ENCODE measurements at places on chromosomes 13 and 19.

DNA sequence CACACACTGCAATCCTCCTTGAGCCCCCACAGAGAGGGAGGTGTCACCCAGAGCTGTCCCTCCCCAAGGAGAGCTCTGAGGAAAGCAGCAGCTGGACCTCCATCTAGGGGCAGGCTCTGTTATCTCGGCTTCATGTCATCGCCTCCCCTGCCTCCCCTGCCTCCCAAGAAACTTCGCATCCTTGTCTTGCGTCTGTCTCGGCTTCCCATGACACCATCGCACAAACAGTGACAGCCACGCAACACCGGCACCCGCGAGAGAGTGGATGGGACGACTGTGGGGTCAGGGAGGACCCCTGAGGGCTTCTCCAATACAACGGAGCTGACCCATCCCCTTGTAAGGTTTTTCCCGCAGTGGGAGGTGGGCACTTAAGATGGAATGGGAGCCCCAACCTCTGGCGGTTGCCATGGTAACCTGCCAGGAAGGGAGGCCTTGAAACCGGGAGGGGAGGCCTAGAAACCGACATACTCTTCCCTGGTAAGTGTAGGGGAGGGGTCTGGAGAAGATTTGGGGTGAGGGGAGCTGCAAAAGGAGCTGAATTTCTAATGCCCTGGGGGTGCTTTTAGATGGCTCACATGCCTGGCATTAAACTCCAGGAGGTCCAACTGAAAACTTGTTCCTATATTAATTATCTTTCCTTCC is 16.3 kb downstream of the TLE2 start:
- DNase-seq: no peak

GRCh38 chr13:44117351-44117750 is 237.6 kb downstream of the LACC1 start:
- DNase-seq: no peak

- DNase-seq: no peak
Observed at GRCh38 chr19:35294859-35295791, 3.2 kb downstream of the MAG start.

DNA sequence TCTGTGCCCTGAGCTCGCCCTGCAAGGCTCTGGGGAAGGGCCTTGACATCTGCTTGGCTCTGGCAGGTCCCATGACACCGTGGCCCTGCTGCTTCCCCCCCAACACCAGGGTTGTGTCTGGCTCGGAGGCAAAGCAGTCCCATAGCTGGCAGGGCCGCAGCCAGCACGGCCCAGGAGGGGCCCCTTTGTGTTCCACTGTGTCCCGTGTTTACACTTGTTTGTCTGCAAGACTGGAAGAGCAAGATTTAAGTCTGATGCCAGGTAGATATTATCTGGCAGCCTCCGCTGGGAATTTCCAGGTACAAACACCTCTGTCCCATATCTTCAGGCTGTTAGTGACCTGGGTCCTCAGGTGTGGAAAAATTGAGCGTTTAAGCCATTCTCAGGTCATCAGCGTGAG is 44.3 kb downstream of the MCF2L start:
- DNase-seq: no peak

GRCh38 chr19:31470229-31470939 is 121.1 kb upstream of the TSHZ3 start:
- no peak for DNase-seq

- DNase-seq: no peak
Observed at GRCh38 chr19:32581705-32582179, 752 bp downstream of the PDCD5 start.

GRCh38 chr19:29704562-29705558 is 10.2 kb downstream of the C19orf12 start:
- DNase-seq: no peak

DNA sequence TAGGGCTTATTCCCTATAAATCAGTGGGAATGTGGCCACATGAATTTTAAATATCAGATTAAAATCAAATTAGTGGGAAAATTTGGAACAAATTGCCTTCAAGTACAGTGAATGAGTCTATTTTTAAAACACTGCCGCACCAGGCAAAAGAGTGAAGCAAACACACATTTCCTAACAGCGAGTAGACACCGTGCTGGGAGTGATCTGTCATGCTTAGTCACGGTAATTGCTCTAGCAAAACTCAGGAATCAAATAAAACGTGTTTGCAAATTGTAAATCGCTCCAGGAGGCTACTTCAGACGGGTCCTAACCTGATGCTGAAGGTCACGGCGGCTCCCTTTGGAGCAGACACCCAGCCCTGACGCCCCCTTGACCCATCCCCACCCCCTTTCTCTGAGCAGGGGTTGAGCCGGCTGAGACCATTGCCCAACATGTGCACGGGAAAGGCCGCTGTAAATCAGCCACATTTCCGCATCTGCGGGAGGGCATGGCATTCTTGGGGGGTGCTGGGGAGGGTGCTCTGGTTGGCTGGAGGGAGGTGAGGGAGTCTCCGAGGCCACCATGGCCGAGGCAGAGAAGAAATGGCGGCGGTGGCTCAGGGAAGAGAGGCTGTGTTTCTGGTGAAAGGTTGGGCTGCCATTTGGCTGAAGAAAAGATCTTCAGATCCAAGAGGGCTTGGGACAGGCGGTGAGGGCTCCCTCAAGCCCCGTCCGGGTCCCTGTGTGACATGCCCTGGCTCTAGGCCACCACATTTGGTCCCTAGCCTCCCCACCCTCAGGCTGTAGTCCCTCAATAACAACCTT is 8.9 kb downstream of the CEBPA start:
- no peak for DNase-seq

DNA sequence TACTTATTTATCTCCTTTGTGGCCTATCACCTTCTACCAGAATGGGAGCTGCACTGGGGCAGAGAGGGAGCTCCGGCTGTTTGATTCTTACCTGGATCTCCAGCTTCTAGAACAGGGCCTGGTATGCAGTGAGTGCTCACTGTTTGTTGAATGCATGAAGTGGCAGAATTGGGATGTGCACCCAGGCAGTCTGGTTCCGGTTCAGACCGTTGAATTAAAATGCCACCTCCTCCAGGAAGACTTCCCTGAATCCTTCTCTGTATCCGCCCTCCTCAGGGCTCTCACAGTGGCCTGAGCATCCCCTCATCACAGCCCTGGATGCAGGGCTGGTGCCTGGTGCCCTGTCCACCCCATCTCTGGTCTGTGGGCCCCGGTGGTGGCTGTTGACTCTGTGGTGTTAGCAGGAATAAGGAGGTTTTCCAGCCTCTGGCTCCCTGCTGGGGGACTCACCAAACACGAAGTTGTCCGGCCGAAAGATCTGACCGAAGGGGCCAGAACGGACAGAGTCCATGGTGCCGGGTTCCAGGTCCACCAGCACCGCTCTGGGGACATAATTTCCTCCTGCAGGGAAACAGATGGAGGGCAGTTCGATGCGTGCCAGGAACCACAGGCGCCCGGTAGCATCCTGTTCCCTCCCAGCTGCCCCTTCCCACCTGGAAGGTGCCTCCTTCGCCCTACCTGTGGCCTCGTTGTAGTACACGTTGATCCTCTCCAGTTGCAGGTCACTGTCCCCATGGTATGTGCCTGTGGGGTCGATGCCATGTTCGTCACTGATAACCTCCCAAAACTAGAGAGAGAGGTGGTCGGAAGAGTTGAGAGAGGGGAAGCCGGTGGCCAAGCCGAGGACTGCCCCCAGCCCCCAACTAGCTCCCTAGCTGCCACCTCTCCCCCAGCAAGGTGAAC is 1.0 kb downstream of the TUBB4A start:
- no peak for DNase-seq

GRCh38 chr19:34254698-34255432 is 511 bp downstream of the GARRE1 start:
- peak; percentile 52 for DNase-seq

- DNase-seq: no peak
Observed at GRCh38 chr13:53198736-53199135, 170.1 kb downstream of the OLFM4 start.

GRCh38 chr13:112740502-112741131 is 50.8 kb downstream of the ATP11A start:
- DNase-seq: no peak

DNA sequence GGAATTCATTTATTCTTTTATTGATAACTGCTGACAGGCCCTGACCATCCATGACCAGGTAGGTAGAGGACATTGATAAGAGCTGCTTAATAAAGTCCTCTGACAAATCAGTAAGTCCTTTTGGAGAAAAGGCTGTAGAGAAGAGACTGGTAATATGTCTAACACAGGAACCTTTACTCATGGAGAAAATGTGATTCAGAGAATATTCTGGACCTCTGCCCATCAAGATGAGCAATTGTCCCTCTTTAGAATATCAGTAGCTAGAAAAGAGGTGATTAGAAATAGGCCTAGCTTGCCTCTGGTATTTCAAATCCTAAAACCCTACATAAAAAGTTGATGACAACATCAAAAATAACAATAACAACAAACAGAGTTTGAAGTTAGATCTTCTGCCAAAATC is 642.3 kb downstream of the TBC1D4 start:
- no peak for DNase-seq

DNA sequence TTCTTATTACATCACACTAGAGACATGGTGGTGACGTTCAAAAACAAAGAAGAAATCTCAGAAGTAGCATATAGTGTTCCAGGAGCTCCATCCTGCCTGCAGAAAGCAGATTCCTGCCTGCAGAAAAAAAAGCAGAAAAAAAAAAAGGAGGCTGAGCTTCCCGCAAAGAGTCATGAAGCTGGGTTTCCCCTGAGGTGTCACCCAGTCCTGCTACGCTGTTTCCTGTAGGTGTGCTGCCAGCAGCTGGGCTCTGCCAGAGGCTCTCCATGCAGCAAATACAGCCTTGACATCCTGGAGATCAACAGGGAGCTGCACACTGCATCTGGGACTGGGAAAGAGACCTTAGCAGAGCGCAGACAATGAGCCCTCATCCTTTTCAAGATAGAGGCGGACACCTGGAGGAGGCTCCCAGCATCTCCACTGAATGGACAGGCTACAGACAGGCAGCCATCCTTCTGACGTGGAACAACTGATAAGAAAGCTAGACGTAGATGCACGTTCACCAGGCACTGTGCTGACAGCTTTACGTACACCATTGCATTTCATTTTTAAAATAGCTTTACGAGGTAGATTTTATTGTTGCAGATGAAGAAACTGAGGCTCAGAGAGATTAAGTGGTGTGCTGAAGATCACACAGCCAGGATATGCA is 350.9 kb downstream of the FOXO1 start:
- peak; percentile 61 for DNase-seq

- peak; percentile 67 for DNase-seq
Observed at GRCh38 chr13:40613192-40613818, 53.1 kb downstream of the FOXO1 start.

DNA sequence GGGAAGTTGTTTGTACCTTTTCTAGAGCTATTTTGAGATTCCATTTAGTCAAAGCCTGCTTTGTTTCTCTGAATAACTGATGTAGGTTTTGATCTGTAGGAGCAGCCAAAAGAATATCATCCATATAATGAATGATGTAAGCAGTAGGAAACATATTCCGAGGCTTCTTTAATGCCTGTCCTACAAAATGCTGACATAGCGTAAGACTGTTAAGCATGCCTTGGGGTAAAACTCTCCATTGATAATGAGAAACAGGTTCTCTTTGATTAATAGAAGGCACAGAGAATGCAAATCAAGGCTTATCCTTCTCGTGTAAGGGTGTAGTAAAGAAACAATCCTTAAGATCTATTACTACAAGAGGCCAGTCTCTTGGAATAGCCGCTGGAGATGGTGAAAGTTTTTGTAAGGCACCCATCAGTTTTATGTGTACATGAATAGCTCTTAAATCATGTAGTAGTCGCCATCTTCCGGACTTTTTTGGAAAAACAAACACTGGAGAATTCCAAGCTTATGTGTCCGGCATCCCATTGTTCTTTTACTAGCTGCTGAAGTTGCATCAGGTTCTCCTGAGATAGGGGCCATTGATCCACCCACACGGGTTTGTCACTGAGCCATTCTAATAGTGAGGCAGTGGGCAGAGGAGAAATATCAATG is 13.5 kb downstream of the FPR3 start:
- no peak for DNase-seq

DNA sequence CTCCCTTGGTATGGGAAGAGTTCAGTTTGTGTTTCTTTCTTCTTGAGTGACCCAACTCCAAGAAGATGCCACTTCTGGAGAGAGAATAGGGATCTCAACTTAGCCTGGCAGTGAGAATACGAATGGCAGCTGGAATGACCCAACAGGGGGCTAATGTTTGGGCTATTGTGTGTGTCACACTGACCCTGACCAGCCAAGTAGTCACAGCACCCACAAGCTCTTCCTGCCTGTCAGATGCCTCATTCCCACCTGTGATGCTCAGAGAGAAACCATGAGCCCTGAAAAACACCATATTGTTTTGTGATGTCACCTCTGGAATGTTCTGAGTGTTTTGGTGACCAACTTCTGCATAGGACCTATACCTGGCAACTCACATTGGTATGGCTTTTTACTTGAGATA is at the start of gene CBY2:
Gene CBY2, plus strand, starts transcription at position 233 of the 400 bp plus-strand sequence. Its CDS starts 71 bp downstream, at position 304.
- no peak for DNase-seq

DNA sequence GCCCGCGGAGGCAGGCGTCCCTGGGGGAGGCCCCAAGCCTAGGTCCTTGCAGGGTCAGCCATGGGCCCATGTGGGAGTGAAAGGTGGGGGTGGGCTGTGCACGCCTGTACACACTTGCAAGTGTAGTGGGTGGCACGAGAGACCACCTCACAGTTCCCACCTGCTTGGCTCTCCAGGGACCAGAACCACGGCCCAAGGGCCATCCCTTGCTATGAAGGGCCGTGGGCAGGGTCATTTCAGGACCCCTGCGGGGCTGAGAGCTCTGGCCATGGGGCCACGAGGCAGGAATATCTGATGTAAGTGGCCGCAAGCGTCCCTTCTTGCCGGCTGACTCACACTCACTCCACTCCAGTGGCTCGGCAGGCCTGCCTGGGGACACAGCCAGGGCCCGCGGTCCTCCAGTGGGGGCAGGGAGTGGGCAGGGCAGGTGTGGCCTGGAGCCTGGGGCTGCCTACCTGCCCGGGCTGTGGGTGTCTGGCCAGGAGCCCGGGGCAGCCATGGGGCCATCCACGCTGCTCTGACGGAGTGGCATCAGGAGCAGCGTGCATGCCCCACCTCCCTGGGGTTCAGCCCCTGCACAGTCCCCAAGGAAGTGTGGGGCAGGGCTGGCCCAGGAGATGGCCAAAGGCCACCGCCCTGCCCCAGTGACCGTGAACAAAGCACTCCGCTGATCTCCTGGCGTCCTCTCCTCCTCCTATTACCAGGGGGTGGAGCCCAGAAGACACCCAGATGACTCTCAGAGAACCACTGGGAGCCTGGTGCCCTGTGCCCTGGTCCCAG is 8.6 kb upstream of the MKNK2 start:
- no peak for DNase-seq

DNA sequence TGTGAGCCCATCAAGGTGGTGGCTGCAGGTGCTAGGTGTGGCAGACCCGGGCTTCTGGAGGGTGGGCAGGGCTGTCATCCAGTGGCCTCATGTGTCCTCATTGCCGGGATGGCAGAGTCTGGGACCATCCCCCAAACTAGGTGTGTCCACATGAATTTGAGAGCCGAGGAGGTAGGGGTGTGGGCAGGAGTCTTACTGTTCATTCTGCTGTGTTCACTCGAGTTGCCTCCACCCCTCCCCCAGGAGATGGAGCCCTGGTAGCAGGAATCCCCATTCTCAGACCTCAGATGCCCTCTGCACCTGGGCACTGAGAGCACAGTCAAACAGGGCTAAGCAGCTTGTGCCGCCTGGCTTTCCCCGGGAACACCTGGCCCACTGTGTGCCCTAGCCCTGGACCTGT is 22.4 kb downstream of the NAXD start:
- DNase-seq: no peak

GRCh38 chr19:10339380-10339960 is at the start of gene ICAM3:
Gene ICAM3, minus strand, starts transcription at chr19:10339624. Its CDS starts 10 bp downstream, at chr19:10339614.
- peak; percentile 83 for DNase-seq

GRCh38 chr13:110445183-110445582 is 116.3 kb downstream of the RAB20 start:
- DNase-seq: no peak
